Cerebellum (tissue), 4 donors: ENCODE measurements at places on chromosomes 7 and 10.
A peak's percentile ranks its signal among the peaks of the same experiment; 100 is the strongest.

DNA sequence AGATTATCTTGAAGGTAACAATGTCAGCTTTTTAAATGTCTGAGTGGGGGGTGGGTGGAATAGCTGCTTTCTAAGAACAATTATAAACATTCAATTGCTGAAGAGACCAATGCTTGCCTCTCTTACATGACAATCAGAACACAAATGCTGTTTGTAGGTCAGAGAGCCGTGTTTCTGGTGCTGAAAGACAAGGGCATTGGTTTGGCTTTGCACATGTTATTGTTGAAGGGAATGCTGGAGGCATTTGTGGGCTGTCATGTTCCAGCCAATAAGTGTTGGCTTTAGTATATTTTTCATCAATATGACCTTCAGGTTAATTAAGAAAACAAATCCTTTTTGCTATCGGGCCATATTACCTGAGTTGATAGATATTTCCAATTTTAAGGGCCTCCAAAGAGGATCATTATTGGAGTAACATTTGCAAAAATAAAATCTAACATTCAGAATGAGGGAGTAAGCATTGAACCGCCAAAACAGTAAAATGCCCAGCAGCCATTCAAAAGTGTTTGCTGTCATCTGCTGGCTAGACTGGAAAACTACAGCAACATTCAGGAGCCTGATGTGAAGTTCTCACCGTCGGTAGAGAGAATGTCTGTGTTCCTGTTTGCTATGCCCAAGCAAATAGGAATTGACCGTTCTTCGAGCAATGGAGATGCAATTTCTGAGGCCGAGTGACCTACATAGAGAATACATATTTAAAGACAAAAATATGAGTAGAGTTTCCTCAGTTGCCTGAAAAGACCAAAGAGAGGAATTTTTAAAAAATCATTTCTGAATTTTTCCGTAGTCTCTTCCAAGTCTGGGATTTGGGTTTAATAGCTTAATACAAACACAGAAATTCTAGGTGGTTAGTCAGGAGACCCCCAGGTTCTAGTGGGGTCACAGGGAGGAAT lies 118.9 kb downstream of the APBB1IP start:
- DNase-seq: peak; percentile 33

DNA sequence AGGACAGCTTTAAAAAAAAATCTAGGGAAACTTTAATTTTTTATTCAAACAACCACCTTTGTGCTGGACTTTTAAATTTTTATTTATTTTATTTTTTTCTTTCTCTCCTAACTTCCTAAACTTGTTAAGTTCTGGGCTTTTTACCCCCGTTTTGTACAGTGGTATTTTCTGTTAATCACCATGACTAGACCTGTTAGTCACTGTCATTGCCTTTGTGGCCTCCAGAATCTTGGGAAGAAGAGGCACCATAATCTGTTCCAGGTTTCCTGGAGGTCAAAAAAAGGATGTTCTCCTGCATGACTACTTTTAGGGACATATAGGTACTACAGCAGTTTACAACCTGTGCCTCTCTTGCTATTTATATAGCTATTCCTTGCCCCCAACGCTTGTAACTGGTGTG lies 31.1 kb upstream of the DDX50 start:
- DNase-seq: no peak

GRCh38 chr7:33128990-33129805 lies at the start of gene BBS9:
Gene BBS9, plus strand, starts transcription at chr7:33129564. Its CDS starts 16,689 bp downstream, at chr7:33146253.
- peak; percentile 95 for DNase-seq

DNA sequence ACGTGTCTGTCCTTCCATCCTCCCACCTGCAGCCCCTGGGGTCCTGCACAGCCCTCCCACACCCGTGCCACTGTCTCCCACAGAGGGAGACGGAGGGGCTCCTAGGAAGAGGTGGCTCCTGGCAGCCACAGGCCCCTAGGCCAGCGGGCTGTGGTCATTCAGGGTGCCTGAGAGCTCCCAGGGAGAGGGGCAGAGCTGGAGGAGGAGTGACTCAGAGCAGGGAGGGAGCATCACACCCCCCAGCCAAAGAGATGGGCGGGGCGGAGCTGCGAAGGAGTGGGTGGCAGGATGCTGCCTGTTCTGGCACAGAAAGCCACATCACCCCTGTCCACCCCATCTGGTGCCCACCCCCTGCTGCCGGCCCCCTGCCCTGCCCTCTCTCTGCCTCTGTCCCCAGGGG lies 50.5 kb downstream of the STK32C start:
- DNase-seq: no peak

DNA sequence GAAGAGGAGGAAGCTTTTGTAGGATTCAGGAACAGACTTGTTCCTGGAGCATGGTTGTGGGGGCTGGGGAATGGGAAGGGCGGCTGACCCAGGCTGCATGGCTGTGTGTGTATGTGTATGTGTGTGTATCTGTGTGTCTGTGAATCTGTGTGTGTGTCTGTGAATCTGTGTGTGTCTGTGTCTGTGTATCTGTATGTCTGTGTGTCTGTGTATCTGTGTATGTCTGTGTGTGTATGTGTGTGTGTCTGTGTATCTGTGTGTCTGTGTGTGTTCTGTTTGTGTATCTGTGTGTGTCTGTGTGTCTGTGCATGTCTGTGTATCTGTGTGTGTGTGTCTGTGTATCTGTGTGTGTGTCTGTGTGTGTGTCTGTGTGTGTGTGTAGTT lies 6.6 kb upstream of the STX1A start:
- DNase-seq: no peak

- DNase-seq: no peak
Measured at GRCh38 chr7:74092964-74093471, 9.4 kb downstream of the LIMK1 start.

DNA sequence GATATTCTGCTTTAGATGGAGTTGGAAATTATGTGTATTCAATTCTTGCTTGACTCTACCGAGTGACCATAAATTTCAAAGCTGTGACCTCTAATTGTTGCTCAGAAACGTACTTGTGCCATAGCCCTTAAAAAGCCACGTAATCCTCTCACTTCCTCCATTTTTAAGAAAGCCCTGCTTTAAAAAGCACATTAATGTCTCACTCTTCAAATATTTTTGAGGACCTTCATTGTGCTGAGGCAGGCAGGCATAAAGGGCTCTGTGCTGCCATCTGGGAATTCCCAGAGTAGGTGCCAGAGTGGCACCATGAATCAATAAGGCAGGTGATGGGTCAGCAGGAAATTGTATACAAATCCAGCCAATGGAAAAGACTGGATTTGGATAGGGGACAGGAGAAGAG lies 97.7 kb upstream of the FAM204A start:
- no peak for DNase-seq

- no peak for DNase-seq
Measured at GRCh38 chr7:101970801-101971200, 153.4 kb downstream of the CUX1 start.
